Prostate gland (tissue), 2 donors: ENCODE measurements at places on chromosomes 6 and 20. TPM values are rescaled to one million over a fixed set of nuclear protein-coding genes. Genes with fewer than 3 reads are reported as not detected.

The CITED2 gene
- 149 TPM for total RNA-seq

The PMEPA1 gene
- 96.5 TPM for total RNA-seq

The HLA-DRA gene
- total RNA-seq = 145 TPM

The SCAND1 gene
- total RNA-seq = 137 TPM

The PHACTR1 gene
- 1.3 TPM for total RNA-seq

The TTK gene
- 16.4 TPM for total RNA-seq

The FOXQ1 gene
- total RNA-seq = 38.6 TPM

The SPAG4 gene
- 0.91 TPM for total RNA-seq

The ENPP5 gene
- 45.7 TPM for total RNA-seq

The PCIF1 gene
- total RNA-seq = 54.9 TPM

DNA sequence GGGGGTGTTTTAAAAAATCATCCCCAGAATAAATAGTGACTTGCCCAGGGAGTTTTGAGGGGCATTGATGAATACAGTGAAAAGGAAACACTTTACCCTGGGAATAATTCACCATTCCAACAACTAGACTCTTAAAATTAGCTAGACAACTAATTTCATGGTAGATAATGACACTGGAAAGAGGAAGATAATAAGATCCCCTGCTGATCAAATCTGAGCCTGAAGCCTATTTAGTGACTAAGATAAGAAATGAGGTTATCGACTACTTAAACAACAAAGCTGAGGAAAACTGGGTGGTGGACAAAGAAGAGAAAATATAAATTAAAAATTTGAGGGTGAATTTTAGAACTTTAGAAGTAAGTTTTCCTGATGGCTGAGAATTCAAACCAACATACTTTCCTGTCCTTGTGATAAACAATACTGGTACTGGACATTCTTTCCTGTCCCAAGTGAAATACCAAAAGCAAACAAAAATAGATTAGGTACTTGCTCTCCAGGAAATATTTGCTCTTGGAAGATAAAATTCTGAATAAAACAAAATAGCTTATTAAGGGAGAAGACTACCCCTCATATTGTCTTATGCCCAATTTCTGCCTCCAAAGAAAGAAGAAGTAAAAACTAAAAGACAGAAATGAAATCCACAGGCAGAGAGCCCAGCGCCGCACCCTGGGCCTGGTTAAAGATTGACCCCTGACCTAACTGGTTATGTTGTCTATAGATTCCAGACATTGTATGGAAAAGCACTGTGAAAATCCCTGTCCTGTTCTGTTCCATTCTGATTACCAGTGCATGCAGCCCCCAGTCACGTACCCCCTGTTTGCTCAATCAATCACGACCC lies 64.0 kb upstream of the ADGRF4 start:
- H3K4me1 ChIP-seq = no peaks in the 10 kb centered on the region
- H3K27ac ChIP-seq = no peak overlapping the region
- H3K4me3 ChIP-seq = no peak overlapping the region
- H3K27me3 ChIP-seq = no peaks in the 10 kb centered on the region
- H3K36me3 ChIP-seq = no peaks in the 10 kb centered on the region

GRCh38 chr20:47362361-47363219 lies 6.1 kb upstream of the ZMYND8 start:
- no peaks in the 10 kb centered on the region for H3K27me3 ChIP-seq
- H3K36me3 ChIP-seq = no peaks in the 10 kb centered on the region
- peak overlapping the region; percentile 99 for H3K27ac ChIP-seq

DNA sequence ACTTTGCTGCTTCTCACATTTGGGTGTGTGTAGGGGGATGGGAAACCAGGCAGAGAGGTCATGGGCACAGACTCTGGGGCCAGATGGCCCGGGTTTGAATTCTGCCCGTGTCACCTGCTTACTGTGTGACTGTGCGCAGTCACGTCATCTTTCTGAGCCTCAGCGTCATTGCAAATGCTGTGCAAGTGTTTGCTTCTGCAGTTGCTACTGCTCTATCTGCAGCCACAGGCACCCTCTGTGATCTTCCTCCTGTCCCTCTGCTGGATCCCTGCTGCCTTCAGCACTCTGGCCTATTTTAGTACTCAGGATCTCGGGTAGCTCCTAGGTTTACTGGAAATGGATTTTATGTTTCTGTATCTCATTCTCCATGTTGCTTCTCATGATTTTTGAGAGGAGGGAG lies 40.6 kb upstream of the TULP1 start:
- H3K4me1 ChIP-seq = no peaks in the 10 kb centered on the region
- DNase-seq = no peak
- no peak overlapping the region for H3K27ac ChIP-seq
- no peak overlapping the region for H3K4me3 ChIP-seq
- H3K27me3 ChIP-seq = no peaks in the 10 kb centered on the region

DNA sequence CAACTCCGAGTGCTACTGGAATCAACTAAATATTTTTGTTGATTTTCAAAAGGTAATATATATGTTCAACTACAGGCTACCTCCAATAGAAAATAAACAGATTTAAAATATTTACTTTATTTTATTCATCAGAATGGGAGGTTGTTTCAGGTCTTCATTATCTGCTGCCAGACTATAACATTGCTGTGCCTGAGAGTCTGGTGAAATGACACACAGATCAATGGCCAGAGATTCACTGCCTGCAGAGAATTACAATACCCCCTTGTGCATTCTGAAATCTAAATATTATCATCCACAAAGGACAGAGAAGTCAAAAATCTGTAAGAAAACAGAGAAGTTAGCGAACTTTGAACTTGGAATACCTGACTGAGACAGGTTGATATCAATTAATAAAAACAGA lies 667.8 kb upstream of the GJE1 start:
- no peaks in the 10 kb centered on the region for H3K4me1 ChIP-seq
- H3K36me3 ChIP-seq = no peaks in the 10 kb centered on the region
- H3K27ac ChIP-seq = no peak overlapping the region
- no peaks in the 10 kb centered on the region for H3K27me3 ChIP-seq
- no peak for DNase-seq
- H3K4me3 ChIP-seq = no peak overlapping the region

GRCh38 chr20:58271606-58272351 lies 37.7 kb upstream of the RAB22A start:
- no peak overlapping the region for H3K4me3 ChIP-seq
- H3K36me3 ChIP-seq = no peaks in the 10 kb centered on the region
- H3K27ac ChIP-seq = no peak overlapping the region

DNA sequence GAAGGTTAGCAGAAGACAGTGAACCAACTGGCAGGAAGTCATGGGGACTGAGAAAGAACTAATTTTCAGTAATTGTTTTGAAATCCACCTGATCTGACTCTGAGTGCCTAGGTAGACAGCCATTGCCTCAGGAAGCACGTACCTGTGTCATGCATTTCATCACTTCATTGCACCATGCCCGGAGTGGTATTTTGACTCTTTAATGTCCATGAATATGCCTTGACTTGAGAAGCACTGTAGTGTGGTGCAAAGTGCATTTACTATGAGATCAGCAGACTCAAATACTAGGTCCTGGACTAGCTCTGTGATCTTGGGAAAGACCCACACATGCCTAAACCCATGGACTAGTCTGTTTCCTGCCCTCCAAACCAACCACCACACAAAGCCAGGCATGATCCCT lies 370.9 kb upstream of the MARCKS start:
- no peak overlapping the region for H3K4me3 ChIP-seq
- H3K4me1 ChIP-seq = no peaks in the 10 kb centered on the region
- no peaks in the 10 kb centered on the region for H3K36me3 ChIP-seq
- no peak for DNase-seq
- no peak overlapping the region for H3K27ac ChIP-seq

GRCh38 chr20:15316556-15316955 lies 979.1 kb upstream of the FLRT3 start:
- no peak overlapping the region for H3K4me3 ChIP-seq
- H3K4me1 ChIP-seq = no peaks in the 10 kb centered on the region
- DNase-seq = no peak
- H3K36me3 ChIP-seq = no peaks in the 10 kb centered on the region
- no peaks in the 10 kb centered on the region for H3K27me3 ChIP-seq

GRCh38 chr6:20705741-20706140 lies 171.5 kb downstream of the CDKAL1 start:
- H3K4me1 ChIP-seq = no peaks in the 10 kb centered on the region
- H3K36me3 ChIP-seq = no peaks in the 10 kb centered on the region
- H3K4me3 ChIP-seq = no peak overlapping the region
- DNase-seq = no peak

GRCh38 chr6:16132909-16133308 lies 4.0 kb downstream of the MYLIP start:
- no peak for DNase-seq
- H3K27me3 ChIP-seq = no peaks in the 10 kb centered on the region
- peaks cover 26% of the 10 kb centered on the region for H3K4me1 ChIP-seq
- H3K36me3 ChIP-seq = no peaks in the 10 kb centered on the region

DNA sequence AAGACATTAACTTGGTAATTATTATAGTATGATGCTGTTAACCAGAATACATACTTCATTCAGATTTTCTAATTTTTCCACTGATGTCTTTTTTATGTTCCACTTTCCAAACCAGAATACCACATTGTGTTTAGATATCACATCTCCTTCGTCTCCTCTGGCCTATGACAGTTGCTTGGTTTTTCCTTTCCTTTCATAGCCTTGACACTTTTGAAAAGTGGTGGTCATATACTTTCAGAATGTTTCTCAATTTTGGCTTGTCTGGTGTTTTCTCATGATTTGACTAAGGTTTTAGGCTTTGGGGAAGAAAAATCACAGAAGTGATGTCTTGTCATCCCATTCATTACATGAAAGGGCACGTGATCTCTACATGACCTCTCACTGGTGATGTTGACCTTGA lies 24.3 kb upstream of the RIMS4 start:
- peaks cover 3% of the 10 kb centered on the region for H3K27me3 ChIP-seq
- no peak overlapping the region for H3K4me3 ChIP-seq
- no peaks in the 10 kb centered on the region for H3K36me3 ChIP-seq
- no peaks in the 10 kb centered on the region for H3K4me1 ChIP-seq
- no peak overlapping the region for H3K27ac ChIP-seq

GRCh38 chr6:169738204-169738975 lies 13.0 kb downstream of the DYNLT2 start:
- no peaks in the 10 kb centered on the region for H3K27me3 ChIP-seq
- H3K36me3 ChIP-seq = no peaks in the 10 kb centered on the region
- no peak overlapping the region for H3K27ac ChIP-seq
- no peak overlapping the region for H3K4me3 ChIP-seq

GRCh38 chr6:225121-225721 lies 67.1 kb upstream of the DUSP22 start:
- H3K27me3 ChIP-seq = no peaks in the 10 kb centered on the region
- no peak for DNase-seq
- no peak overlapping the region for H3K4me3 ChIP-seq
- no peak overlapping the region for H3K27ac ChIP-seq
- H3K4me1 ChIP-seq = no peaks in the 10 kb centered on the region
- H3K36me3 ChIP-seq = no peaks in the 10 kb centered on the region

DNA sequence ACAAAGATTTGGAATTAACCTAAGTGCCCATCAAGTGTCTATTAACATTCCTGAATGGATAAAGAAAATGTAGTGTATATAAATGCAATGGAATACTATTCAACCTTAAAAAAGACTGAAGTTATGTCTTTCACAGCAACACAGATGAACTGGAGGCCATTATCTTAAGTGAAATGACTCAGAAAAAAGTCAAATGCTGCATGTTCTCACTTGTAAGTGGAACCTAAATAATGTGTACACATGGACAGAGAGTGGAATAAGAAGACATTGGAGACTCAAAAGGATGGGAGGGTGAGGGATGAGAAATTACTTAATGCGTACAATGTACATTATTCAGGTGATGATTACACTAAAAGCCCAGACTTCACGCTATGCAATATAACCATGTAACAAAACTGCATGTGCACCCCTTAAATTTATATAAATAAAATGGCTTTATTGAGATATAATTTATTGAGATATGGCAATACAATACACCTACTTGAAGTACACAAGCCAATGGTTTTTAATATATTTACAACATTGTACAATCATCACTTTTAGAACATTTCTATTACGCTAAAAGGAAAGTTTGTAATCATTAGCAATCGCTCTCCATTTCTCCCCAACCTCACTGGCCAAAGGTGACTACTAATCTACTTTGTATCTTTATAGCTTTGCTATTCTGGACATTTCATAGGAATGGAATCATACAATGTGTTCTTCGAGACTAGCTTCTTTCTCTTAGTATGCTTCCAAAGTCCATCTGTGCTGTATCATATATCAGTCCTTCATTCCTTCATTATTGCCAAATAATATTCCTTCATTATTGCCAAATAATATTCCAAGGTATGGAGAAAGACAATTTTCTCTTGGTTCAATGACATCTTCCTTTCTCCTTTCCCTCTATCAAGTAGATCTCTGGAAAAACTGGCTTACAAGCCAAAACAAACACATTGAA lies 5.8 kb downstream of the STX7 start:
- no peak overlapping the region for H3K27ac ChIP-seq
- DNase-seq = no peak
- no peaks in the 10 kb centered on the region for H3K36me3 ChIP-seq
- H3K4me1 ChIP-seq = no peaks in the 10 kb centered on the region

GRCh38 chr6:116436586-116436985 lies 24.6 kb upstream of the CALHM6 start:
- H3K4me3 ChIP-seq = no peak overlapping the region
- no peak overlapping the region for H3K27ac ChIP-seq
- no peak for DNase-seq
- H3K4me1 ChIP-seq = no peaks in the 10 kb centered on the region
- no peaks in the 10 kb centered on the region for H3K27me3 ChIP-seq
- H3K36me3 ChIP-seq = no peaks in the 10 kb centered on the region

DNA sequence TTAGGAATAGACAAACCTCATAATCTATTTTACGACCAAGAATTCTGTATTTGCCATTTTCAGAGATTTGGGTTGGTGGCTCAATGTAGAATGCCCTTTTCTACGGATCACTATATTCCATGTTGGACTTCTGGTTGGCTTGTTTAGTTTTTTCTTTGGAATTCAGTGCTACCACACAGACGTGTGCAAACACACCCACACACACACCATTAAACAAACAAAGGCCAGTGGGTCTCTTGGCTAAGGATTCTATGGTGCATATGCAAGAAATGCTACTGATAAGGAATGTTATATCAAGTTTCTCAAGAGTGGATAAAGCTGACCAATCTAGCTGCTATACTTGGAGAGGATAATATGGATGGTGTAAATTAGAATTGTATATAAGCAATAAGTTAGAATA lies 8.0 kb downstream of the ABT1 start:
- H3K36me3 ChIP-seq = no peaks in the 10 kb centered on the region
- DNase-seq = no peak
- no peaks in the 10 kb centered on the region for H3K4me1 ChIP-seq
- H3K27me3 ChIP-seq = no peaks in the 10 kb centered on the region

- no peaks in the 10 kb centered on the region for H3K27me3 ChIP-seq
- H3K4me1 ChIP-seq = no peaks in the 10 kb centered on the region
- H3K4me3 ChIP-seq = no peak overlapping the region
- DNase-seq = no peak
These were observed 33.5 kb downstream of the RNF217 start for GRCh38 chr6:124995645-124996325.

GRCh38 chr6:116265041-116265829 lies 11.4 kb upstream of the TSPYL4 start:
- H3K4me1 ChIP-seq = no peaks in the 10 kb centered on the region
- H3K4me3 ChIP-seq = no peak overlapping the region
- no peaks in the 10 kb centered on the region for H3K36me3 ChIP-seq
- no peak overlapping the region for H3K27ac ChIP-seq
- DNase-seq = no peak
- H3K27me3 ChIP-seq = no peaks in the 10 kb centered on the region
